SK-N-SH (cell line): ENCODE measurements at places on chromosomes 7 and 10.

DNA sequence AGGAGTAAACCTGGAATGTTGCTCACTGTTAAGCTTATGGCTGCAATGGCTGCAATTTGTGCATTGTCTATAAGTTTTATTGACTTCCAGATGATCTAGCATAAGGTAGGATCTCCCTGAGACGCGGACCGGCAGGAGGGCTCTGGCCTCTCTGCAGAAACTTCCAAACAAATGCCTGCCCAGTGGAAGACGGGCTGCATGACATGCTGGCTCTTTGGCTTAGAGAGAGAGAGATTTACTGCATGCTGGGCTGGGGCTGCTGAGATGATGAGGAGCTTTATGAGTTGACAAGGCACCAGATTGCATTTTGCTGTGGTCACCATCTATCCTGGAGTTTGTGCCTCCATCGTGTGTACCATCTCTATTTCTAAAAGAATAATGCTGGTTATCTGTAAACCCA lies 193.2 kb downstream of the GALNT17 start:
- no peak for DNase-seq

DNA sequence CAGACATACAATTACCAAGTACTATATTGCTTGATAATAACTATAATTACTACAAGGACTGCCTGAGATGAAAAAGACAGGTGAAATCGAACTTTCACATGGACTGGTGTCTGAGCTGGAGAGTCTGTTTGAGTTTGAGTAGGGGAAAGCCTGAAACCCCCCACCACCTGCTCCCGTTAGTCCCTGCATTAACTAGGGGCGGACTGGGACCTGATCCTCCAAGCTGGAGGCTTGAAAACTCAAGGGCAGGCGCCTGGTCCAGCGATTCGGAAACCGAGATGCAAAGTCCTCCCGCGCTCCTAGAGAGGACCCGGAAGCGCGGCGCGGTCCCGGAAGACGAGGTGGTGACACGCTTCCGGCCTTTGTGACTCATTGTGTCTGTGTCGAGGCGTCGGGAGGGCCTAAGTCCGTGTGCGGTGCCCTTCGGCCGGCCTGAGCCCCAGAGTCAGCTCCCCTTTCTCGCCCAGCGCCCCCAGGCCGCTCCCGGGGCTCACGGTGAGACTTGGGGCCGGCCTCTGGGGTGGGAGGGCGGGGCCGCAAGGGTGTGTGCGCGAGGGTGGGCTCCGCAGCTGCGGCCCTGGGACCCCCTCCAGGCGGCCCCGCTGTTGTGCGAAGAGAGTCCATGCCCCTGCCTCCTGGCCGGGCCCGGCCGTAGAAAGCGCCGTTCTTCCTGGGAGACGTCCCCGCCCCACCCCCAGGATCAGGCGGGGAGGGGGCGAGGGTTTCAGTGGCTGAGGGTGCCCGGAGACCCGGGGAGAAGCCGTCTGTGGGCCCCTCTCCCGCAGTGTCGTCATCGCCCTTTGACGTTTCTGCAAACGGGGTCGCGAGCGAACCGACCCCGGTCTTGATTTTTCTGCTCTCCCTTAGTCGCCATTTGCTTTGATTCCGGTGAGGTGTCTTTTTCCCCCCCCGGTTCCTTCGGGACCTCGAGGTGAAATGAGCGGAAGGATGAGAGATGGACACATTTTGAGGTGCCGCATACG lies at the start of gene ZKSCAN1:
Gene ZKSCAN1, plus strand, starts transcription at position 365 of the 983 bp plus-strand sequence. CDS start 7,911 bp downstream, outside the sequence.
- peak; percentile 98 for DNase-seq

GRCh38 chr7:120582916-120583315 lies 275.0 kb downstream of the TSPAN12 start:
- DNase-seq = no peak

DNA sequence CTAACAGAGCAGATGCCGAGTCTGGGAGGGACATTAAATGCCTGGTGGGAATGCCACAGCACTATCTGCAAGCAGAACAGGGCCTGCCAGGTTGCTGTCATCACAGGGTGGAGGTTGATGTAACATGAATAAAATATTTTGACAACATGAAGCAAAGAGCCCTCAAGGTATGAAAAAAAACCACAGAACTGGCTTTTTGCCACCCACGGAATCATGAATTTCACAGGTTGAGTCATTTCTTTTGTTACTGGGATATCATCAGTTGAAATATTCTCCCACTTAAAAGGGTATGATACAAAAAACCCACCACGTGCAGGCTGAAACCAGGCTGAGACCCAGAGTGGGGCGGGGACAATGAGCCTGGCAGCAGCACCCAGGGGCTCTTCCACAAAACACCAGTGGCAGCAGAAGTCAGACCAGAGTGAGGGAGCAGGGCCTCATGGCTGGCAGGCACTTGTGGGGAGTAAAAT lies 220.1 kb downstream of the TNS3 start:
- no peak for DNase-seq

GRCh38 chr10:89030791-89031190 lies 40.2 kb downstream of the FAS start:
- DNase-seq = no peak

DNA sequence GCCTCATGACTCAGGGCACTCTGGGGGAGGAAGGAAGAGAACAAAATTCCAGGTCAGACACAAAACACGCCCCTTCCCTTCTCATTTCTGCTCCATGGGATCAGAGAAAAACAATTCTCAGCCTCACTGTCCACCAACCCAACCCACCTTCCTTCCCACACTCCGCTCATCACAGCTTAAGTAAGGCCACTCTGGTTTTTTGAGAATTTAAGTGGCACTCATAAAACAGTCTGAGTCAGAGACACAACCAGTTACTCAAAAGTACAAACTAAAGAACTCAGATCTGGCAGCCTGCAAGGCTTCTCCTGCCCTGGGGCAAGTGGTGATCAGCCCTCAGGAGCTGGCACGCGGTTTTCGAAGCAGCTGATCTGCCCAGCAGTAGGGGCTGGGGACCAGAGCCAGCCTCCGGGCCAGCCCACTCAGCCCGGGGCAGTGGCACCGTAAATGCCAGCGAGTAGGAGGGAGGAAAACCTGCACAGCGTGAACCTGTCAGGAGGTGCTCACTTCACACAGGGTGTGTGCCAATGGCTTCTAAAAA lies 39.1 kb upstream of the ABLIM1 start:
- DNase-seq = no peak
